ENCODE measurements at places on chromosomes 2 and 18.

GRCh38 chr18:58247363-58247834, 203.4 kb downstream of the NEDD4L start:
- DNase-seq: no peak

DNA sequence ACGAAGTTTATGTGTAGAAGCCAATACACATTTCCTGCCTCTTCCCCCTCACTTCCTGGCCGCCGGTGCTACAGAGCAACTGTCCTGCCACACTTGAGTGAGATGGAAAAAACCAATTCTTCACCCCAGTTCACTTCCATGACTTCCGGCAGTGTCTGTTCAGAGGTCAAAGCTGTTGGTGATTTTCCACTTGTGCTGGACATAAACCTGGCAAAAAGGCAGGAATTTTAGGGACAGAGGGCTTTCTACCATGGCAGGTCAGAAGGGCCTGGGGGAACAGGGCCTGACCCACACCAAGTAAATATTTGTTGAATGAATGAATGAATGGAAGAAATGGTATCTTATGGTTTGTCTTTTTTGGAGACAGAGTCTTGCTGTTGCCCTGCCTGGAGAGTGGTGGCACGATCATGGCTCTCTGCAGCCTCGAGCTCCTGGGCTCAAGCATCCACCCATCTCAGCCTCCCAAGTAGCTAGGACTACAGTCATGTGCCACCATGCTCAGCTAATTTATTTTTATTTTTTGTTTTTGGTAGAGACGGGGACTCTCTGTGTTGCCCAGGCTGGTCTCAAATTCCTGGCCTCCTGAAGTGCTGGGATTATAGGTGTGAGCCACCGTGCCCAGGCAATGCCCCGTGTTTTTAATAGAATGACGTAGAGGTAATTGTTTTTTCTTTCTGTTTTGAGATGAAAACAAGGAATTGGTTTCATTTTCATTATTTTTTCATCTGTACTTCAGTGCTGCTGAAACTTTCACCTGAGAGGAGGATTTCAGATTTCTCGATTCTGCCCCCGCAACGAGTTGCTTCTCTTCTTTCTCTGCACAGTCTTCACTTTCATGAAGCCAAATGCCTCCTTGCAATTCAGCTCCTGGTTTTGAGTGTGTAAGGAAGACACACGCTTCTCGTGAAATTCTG, 48.0 kb upstream of the LPIN2 start:
- no peak for DNase-seq

GRCh38 chr2:143524559-143525401, 395.6 kb downstream of the ARHGAP15 start:
- DNase-seq: no peak

GRCh38 chr2:176852667-176853066, 359.9 kb upstream of the HNRNPA3 start:
- DNase-seq: no peak

DNA sequence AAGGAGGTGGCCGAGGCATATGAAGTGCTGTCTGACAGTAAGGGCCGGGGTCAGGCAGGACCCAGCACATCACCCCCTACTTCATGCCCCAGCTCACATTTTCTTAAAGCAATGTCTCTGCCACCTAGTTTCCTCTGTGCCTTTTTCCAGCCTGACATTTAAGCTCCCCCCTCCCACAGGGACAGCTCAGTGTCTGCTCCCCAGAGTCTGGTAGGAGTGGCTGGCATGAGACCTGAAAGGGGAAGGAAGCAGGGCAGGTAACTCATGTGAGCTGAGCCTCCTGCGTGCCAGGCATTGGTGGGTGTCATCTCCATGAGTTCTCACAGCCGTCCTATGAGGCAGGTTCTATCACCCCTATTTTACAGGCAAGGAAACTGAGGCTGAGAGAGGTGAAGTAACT, 1.5 kb downstream of the DNAJB2 start:
- no peak for DNase-seq

GRCh38 chr2:109231996-109232705, 103.1 kb downstream of the SH3RF3 start:
- DNase-seq: no peak

GRCh38 chr2:239297142-239298004, 103.4 kb downstream of the HDAC4 start:
- DNase-seq: no peak

GRCh38 chr2:96207073-96207773, 1.4 kb downstream of the STARD7 start:
- peak; percentile 28 for DNase-seq

- DNase-seq: no peak
Observed at GRCh38 chr2:88144914-88145497, 17.1 kb upstream of the FABP1 start.

Measured in K562 (cell line).